ENCODE measurements at places on chromosomes 2 and 18.

DNA sequence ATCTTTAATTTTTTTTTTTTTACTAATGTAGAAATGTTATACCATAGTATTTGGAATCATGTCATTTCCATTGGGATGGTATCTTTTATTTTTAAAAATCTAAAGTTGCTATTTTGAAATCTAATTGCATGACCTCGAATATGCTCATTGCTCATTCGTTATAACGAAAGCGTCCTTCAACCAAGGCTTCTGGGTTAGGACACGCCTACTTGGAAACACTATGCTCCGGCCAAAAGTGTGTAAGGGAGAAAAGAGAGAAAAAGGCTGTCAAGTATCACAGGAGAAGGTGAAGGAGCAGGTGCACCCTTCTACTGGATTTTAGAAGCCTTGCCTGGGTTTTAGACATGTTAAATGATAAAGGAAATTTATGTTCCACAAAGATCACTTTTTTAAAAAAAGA, 465.9 kb upstream of the ID2 start:
- DNase-seq, result no peak

DNA sequence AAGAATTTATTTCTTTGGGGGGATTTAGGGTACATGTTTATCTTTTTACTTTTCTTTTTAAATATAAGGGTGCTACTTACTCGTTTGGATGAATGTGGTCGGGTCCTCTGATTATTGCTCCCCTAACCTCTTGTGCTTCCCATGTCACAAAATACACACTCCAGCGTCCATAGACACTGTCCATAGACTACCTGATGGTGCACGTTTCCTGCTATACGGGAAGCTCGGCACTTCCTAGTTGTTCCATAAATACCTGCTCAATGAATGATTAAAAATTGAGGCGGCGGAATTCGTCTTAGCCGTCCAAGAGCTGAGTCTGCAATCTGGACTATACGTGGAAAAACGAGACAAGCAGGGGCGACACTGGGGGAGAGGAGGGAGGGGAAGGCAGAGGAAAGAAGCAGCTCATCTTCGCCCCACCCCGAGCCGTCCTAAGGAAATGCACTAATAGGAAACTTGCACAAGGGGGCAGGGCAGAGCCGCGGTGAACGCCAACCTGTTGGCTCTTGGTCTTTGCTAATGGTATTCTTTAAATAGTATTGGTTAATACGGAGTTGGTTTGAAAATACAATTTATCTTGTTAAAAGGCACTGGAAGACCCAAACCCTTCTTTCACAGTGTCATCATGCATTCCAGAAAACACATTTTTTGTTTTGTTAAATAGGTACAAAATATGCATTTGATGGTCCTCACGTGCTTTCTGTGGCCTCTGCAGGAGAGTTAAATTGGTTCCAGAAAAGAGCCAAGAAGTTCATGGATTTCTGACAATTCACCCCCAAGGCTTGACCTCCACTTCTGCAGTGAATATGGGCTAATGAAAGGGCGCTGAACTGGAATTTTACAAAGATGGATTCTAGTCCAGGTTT, 73.0 kb upstream of the KCTD1 start:
- no peak for DNase-seq

DNA sequence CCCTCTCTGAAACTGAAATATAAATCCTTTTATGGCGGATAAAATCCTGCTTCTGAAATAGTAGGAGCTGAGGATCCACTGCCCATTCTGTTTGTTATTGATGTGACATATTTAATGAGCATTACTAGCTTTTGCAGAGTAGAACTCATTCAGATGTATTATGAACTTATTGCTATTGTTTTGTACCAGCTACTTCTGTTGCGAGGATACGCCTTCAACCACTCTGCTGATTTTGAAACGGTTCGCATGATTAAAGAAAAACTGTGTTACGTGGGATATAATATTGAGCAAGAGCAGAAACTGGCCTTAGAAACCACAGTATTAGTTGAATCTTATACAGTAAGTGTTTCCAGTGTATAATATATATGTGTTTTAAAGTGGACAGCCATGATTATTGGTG, 27.7 kb downstream of the ACTR2 start:
- DNase-seq, result no peak

DNA sequence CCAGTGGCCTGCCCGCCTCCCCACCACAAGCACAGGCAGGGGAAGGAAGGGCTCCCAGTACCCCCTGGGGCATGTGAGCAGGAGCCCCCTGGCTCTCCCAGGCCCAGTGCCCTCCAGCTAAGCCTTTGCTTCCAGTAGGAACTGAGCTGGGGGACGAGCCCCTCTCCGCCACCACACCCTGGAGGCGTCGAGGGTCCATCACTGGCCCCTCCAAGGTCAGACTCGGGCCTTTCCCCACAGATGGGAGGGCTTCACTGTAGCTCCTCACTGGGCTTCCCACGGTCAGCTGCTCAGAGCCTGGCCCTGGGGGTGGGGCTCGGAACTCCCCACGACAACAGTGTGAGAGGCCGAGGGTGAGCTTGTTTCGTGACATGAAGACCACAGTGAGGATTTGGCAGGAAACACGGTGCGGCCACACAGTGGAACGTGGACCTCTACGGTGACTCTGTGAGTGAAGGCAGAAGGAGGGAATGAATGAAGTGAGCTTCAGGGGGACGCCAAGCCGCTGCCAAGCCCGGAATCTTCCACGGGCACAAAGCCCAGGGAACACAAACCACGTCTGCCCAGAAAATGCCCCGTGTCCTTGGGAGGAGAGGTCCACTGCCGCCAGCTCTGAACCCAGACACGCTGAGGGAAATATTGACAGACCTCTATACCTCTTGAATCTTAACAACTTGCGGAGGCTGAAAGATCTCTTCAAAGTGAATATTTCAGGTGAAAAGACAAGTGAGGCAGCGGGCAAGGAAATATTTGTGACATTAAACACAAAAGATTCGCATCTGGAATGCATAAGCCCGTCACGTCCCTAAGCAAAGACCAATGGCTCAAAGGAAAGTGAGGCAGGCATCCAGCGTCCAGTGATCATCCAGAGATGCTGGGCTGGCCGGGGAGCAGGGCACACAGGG, 144.8 kb upstream of the GPC1 start:
- no peak for DNase-seq

GRCh38 chr2:7378591-7378990, 461.4 kb downstream of the RNF144A start:
- no peak for DNase-seq

GRCh38 chr2:224646242-224646846, 61.2 kb upstream of the CUL3 start:
- DNase-seq, result no peak
